ENCODE measurements at places on chromosomes 12 and 14.

GRCh38 chr14:22973217-22974032 is 8.9 kb downstream of the AJUBA start:
- no peak for DNase-seq

DNA sequence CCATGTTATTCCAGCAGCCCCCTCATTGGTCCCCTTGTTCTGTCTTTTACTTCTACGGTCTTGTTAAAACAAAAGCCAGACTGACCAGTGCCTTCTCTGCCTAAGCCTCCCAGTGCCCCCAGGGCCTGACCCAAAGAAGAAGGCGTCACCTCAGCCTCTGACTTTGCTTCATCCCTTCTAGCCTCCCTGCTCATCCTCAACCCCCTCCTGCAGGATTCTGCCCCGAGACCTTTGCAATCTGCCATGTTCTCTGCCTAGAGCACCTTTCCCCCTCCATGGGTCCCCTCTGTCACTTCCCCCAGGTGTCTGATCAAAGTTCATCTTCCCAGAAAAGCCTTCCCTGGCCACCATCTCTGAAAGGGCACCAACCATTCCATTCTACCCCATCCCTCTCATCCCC is 7.9 kb upstream of the RBM19 start:
- no peak for DNase-seq

- DNase-seq, result no peak
Measured at GRCh38 chr14:106380740-106381139, 854.4 kb downstream of the TMEM121 start.

DNA sequence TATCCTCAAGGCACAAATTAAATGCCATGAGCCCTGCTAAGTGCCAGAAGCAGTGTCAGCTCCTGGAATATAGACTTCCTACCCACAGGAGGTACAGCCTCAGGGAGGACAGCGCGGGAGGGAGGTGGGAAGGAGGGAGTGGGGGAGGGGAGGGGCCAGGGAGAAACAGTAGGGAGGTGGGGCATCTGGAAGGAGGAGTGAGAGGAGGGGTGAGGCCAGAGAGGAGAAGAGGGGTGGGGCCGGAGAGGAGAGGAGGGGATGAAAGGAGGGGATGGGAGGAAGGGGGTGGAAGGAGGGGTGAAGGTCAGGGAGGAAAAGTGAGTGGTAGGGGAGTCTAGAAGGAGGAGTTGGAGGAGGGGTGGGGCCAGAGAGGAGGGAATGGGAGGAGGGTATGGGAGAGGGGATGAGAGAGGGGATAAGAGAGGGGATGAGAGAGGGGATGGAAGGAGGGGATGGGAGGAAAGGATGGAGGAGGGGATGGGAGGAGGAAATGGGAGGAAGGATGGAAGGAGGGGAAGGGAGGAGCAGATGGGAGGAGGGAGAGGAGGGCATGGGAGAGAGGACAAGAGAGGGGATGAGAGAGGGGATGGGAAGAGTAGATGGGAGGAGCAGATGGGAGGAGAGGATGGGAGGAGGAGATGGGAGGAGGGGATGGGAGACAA is 9.2 kb upstream of the CCDC197 start:
- DNase-seq, result no peak

DNA sequence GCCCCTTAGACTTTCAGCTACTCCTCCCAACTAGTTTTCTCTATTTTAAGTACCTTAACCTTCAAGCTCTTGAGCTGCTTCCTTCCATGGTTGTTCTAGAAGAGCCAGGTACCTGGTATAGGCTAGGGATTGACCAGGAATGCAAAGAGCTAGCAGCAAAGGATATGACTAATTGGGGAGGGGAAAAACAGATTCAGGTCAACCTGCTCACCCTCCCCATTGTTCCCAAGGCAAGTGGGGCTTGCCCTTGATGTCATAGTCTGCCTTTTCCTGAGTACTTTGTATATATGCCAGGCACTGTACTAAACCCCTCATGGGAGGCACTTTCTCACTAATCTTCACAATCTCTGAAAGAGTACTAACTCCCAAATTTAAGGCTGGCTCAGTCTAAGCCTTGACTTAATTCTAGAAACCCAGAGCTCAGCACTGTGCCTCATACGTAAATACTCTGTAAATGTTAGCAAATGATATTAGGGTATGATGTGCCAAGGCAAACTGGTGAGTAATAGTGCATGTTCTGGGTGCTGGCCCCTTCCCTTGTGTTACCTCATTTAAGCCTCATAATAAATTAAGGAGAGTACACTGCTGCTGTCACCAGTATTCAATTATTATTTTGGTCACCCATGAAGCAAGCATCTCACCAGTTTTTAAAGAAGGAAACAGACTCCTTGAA is 42.2 kb downstream of the SUDS3 start:
- no peak for DNase-seq

- no peak for DNase-seq
Measured at GRCh38 chr12:40015345-40015744, 90.5 kb downstream of the SLC2A13 start.

DNA sequence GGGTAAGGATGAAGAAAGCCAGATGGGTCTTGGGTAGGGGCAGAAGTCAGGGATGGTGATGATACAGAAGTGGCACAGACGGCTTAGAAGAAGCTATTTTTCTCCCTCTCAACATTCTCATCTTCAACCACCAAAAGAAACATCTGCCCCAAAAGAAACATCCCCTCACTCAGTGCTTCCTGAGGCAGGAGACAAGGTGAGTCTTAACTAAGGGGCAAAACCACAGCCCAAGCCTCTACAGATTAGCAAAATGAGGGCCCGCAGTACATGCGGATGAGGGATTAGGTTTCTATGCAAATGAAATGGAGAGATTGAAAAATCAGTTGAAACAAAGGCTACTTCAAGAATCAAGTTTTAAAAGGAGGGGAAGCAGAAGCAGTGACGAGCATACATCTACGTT is 241.3 kb upstream of the CCDC196 start:
- DNase-seq, result no peak

GRCh38 chr12:1885082-1885596 is 33.3 kb downstream of the CACNA2D4 start:
- no peak for DNase-seq

DNA sequence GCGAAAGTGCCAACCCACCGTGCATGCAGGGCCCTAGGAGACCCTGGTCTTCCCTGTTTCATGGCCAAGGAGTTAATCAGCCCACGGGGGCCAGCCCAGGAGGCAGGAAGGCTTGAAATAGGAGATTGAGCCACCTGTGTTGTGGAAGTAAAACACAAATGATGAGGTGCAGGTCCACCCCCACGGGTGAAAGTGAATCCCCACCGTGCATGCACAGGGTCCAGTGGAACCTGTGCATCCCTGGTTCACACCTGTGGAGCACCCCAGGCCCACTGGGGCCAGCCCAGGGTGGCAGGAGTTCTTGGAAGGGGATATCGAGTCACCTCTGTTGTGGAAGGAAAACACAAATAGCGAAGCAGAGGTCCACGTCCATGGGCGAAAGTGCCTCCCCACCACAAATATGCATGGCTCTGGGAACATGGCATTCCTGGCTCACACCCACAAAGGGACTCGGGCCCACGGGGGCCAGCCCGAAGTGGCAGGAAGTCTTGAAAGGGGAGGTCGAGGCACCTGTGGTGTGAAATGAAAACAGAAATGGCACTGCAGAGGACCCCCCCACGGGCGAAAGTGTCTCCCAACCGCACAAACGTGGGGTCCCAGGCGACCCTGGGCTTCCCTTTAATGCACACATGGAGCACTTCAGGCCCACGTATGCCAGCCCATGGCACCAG is 381.5 kb downstream of the ALG10 start:
- DNase-seq, result no peak

GRCh38 chr12:130249376-130249775 is 87.1 kb downstream of the FZD10 start:
- no peak for DNase-seq

DNA sequence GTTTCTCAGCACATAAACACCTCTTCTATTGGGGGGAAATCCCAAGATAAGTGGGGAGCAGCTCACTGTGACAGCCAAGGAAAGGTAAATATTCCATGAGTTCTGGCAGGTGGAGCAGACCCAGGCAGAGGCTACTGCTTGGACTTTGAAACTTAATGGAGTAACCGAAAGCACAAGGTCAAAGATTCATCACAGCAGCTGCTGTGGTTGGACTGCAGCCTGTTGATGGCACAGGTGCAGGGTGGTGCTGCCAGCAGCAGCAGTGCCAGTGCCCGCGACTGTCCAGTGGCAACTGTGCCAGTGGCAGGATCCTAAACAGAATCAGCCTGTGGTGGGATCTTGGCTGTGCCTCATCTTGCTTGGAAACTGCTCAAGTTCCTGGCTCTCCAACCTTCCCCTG is 81.4 kb upstream of the ARID2 start:
- no peak for DNase-seq

GRCh38 chr14:38150075-38150474 is 57.6 kb upstream of the SSTR1 start:
- DNase-seq, result no peak

DNA sequence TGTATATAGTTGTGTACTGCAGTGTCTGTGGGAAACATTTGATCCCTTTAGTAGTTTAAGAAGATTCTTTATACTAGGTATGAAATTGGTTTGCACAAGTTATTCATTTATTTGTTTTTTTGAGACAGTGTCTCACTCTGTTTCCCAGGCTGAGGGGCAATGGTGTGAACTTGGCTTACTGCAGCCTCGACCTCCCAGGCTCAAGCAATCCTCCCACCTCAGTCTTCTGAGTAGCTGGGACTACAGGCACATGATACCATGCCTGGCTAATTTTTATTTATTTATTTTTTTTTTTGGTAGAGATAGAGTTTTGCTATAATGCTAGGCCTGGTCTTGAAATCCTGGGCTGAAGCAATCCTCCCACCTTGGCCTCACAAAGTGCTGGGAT is 209.4 kb downstream of the RASSF9 start:
- no peak for DNase-seq

- DNase-seq, result no peak
Measured at GRCh38 chr12:30877105-30877875, 49.3 kb upstream of the TSPAN11 start.

DNA sequence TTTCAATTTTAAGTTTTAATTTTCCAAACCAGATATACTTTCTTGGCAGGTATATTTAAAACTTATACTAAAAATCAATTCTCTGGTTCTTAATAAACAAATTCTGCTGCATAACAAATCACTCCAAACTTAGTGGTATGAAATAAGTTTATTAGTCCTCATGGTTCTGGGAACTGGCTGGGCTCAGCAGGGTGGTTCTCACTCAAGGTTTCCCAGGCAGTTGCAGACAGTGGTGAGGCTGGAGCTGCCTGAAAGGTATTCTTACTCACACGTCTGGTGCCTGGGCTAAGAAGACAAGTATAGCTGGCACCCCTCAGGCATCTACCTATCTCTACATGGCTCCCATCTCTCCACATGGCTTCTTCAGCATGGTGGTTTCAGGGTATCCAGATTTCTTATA is 308.2 kb upstream of the CCDC196 start:
- no peak for DNase-seq

GRCh38 chr12:31528095-31528494 is 62.8 kb downstream of the DENND5B start:
- no peak for DNase-seq

- no peak for DNase-seq
Measured at GRCh38 chr12:47321436-47321835, 241.7 kb upstream of the AMIGO2 start.

GRCh38 chr12:41108032-41108431 is 80.1 kb upstream of the PDZRN4 start:
- DNase-seq, result no peak

- DNase-seq, result no peak
Measured at GRCh38 chr14:93133464-93133863, 17.7 kb upstream of the ITPK1 start.

DNA sequence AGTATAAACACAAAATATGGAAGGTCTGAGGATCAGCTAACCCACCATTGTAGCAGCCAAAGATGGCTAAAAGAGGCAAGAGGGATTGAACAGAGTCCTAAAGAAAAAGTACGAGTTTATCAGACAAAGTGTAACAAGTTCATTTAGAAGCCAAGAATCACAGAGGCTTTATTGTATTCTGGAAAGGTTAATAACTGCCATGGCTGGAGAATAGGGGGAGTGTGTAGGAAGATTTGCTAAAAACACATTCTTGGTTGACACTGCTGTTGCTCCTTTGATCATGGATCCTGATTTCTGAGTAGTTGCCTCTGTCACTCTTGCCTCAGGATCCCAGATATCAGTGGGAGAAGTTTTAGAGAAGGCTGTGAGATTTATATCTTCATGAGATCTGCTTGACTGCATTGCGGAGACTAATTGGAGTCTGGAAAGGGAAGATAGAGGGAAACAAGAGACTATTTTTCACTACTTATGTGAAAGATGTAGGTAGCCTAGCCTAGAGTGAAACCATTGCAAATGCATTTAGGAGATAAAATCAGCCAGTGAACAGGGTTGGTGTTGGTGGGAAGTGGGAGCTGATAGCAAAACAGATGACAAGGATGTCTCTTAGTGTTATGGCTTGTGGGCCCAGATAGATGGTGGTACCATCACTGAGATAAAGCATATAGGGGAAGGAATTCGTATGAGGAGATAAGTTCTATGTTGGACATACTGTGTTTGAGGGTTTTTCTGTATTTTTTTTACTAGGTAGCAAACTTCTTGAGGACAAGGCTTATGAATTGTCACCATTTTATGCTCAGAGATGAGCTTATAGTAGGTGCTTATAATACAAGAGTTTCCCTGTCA is 402.9 kb upstream of the PDE3A start:
- no peak for DNase-seq

DNA sequence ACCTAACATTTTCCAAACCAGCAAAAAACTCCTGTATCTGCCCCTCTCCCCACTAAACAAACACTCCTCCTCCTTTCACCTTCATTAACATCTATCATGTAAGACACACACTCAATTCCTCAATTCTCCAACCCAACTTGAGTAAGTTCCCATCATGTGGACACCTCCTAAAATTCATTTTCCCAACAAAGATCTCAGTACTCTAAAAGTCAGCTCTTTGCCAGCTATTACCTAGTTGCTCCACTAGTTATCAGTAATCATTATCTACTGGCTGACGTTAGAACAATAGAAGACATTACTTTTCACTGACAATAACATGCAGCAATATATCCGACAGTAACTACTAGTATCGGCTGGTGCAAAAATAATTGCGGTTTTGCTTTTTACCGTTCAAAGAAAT is 42.1 kb downstream of the HNRNPC start:
- DNase-seq, result no peak

GRCh38 chr12:104648756-104649155 is 192.0 kb downstream of the CHST11 start:
- DNase-seq, result no peak

GRCh38 chr14:83463500-83464098 is 1929.9 kb upstream of the SEL1L start:
- DNase-seq, result no peak

DNA sequence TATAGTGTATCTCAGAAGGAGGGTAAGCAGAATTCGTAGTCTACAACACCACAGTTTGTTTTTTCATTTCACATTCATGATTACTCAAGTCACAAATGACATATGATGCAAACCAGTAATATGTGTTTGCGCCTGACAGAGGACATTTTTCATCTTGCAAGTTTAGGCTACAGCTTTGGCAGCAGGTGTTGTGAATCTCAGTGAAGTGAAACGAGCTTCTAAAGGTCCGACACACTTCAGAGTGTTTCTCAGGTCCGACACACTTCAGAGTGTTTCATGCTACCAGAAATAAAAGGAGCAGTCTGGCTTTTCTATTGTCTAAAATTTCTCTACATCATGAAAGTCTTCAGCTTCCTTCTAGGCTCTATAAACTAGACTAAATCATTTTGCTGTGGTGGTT is 22.7 kb downstream of the CLEC14A start:
- DNase-seq, result no peak

- no peak for DNase-seq
Measured at GRCh38 chr14:26593357-26593756, 4.5 kb downstream of the NOVA1 start.

Data from GM19239 (cell line).